C1 segment of cervical spinal cord (tissue), 14 donors: ENCODE measurements at places on chromosomes 7 and 10.

GRCh38 chr7:95104739-95105138 is 197.3 kb downstream of the PPP1R9A start:
- no peak for DNase-seq

DNA sequence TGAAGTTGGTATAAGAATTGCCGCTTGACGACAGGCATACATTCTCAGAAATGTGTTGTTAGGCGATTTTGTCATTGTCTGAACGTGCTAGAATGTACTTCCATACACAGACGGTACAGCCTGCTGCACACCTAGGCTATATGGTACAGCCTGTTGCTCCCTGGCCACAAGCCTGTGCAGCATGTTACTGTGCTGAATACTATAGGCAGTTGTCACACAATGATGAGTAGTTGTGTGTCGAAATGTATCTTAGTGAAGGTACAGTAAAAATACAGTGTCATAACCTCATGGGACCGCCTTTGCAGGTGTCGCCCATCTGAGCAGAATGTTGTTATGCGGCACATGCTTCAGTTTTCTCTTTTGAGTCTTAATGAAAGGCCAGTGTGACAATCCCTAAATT is 66.5 kb downstream of the SHH start:
- no peak for DNase-seq

DNA sequence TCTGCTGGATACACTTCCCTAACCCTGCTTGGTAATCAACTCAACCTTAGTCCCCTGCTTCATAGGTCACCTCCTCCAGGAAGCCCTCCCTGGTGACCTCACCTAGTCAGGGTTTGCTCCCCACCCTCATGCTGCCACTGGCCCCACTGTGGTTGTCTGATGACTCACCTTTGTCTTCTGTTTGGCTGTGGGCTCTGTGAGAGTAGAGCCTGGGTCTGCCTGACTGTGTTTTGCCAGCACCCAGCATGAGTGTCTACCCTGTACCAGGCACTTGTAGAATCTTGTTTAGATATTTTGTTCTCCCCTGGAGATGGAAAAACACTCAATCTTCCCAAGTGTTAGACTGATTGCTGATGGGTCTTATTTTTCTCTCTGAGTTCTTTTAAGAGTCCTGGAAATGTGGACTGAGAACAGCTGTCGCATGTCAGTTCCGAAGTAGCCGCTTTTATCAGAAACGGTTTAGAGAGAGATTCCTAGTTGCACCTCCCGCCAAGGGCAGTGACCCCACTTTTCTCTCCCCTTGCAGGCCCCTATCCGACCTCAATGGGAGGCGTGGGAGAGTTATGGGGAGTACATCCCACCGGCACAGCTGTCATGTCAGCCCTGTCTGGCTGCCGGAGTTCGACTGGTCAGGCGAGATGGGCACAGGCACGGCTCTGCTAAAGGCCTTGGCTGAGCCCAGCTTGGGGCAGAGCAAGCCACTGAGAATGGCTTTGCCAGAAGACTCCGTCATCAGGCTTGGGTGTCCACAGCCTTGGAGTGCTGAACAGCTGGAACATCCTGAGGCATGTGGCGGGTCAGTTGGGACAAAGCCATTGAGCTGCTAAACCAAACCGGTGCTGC is 134.3 kb downstream of the GRK5 start:
- no peak for DNase-seq

- no peak for DNase-seq
Observed at GRCh38 chr10:92418891-92419290, 127.9 kb downstream of the MARCHF5 start.

DNA sequence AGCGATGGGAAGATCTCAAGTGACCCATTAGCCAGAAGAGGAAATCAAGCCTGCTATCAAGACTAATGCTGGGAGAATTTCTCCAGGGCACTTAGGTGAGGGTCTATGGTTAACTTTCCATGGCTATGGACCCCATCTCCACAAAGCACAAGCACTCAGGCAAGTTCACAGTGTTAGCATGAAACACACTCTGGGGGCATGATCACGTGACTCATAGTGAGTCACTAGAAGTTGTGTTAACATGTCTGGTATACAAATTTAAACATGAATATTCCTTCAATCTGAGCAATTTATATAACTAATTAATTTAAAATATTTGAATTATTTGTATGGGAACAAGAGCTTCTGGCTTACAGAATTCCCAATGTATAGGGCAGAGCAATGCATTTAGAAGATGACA is 131.8 kb downstream of the FAM204A start:
- DNase-seq: no peak

DNA sequence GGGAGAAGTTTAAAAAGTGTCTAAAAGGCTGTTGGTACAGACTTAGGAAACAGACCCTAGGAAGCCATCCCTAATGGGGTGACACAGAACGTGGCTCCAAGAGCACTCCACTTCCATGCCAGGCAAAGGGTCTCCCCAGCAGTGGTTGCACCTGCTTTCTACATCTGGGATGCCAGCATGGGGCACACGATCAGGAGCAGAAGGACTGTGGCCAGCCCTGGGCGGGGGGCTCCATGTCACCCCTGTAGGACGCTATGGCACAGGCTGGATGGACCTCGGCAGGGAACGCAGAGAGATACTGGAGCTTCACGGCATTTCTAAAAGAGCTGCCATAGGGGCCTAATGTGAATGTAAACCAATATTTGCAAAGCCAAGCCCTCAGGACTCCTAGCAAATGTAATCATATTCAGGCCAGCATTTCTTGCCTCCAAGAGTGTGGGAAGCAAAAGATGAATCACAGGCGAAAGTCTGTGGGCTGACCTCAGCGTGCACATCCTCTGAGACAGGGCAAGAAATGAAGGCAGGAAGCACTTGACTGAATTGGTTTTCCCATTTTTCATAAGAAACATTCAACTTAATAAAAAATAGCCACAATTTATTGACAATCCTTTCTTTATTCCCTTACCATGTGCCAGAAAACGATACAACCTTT is 93.9 kb downstream of the ATXN7L1 start:
- DNase-seq: no peak

DNA sequence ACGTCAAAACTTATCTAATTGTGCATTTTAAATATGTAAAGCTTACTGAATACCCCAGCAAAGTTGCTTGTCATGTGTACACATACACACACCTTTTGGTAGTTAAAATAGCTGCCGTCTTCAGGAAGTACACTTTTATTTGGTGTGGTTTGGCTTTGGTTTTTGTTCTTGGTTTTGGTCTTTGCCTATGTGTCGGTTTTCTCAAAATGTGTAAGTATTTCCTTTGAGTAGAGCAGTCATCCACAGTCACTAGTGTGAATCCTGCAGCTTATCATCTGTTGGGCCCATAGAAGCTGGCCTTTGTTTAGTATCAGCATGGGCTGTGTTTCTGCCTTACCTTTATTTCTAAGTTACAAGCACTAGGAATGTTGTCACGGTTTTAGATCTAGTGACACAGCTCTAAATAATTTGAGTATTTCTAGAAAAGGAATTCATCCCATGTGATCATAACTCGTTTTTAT is 35.3 kb downstream of the NET1 start:
- DNase-seq: no peak

GRCh38 chr7:41437257-41438196 is 265.4 kb downstream of the INHBA start:
- no peak for DNase-seq

- no peak for DNase-seq
Observed at GRCh38 chr7:84122582-84123360, 71.8 kb downstream of the SEMA3A start.

GRCh38 chr7:81845744-81846241 is 75.9 kb upstream of the HGF start:
- DNase-seq: no peak

- no peak for DNase-seq
Observed at GRCh38 chr7:102313997-102314780, 27.5 kb downstream of the SH2B2 start.

- no peak for DNase-seq
Observed at GRCh38 chr10:75143353-75143752, 31.9 kb downstream of the SAMD8 start.

DNA sequence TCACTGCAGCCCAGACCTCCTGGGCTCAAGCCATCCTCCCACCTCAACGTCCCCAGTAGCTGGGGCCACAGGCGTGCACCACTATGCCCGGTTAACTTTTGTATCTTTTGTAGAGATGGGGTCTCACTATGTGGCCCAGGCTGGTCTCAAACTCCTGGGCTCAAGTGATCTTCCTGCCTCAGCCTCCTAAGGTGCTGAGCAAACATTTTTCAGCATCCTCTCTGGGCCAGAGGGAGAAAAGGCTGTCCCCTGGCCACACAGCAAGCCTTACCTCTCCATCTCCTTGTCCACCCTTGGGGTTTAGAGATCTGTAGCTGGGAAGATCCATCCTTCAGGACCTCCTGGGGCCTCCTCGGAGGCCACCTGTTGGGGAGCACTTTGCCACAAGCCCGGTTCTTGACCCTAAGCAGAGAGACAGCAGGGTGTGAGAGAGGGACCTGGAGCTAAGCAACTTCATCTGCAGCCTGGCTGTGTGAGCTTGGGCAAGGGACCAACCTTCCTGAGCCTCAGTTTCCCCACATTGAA is 85.8 kb downstream of the MYL10 start:
- no peak for DNase-seq

DNA sequence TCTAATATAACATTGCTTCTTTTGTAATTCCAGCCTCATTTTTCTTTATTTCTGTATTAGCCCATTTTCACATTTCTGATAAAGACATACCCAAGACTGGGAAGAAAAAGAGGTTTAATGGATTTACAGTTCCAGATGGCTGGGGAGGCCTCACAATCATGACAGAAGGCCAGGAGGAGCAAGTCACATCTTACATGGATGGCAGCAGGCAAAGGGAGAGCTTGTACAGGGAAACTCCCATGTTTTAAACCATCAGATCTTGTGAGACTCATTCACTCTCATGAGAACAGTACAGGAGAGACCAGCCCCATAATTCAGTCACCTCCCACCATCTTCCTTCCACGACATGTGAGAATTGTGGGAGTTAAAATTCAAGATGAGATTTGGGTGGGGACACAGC is 510.3 kb downstream of the CNTNAP2 start:
- no peak for DNase-seq

GRCh38 chr10:112189465-112189864 is 5.9 kb upstream of the GPAM start:
- DNase-seq: no peak

GRCh38 chr10:89738551-89739209 is 37.3 kb downstream of the KIF20B start:
- DNase-seq: no peak

DNA sequence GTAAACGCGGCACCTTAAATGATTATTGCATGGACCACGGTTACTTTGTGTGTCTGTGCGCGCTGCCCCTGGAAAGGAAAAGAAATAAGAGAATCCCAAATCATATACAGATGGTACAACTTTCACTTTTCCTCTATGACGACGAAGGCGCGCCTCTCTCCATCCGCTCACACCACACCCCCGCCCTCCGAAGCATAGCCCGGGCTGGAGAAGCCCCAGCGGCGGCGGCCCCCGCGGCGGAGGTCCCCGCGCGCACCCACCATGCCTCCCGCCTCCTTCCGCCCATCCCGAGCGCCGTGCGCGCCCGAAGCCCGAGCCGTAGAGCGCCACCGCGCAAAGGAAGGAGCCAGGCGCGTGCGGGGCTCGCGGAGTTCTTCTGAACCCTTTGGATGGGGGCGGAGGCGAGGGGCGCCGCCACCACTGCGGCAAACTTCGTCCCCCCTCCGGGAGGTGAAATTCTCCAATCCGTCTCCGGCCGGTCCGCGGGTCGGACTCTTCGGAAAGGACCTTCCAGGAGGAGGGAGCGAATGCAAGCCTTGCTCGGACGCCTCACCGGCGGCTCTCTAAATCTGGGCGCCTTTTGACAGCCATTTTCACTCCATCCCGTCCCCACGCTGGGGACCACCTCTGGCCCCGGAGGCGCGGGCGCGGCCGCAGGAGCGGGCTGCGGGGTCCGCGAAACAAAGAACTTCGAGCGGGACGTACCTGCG is 588 bp downstream of the GLI3 start:
- no peak for DNase-seq

DNA sequence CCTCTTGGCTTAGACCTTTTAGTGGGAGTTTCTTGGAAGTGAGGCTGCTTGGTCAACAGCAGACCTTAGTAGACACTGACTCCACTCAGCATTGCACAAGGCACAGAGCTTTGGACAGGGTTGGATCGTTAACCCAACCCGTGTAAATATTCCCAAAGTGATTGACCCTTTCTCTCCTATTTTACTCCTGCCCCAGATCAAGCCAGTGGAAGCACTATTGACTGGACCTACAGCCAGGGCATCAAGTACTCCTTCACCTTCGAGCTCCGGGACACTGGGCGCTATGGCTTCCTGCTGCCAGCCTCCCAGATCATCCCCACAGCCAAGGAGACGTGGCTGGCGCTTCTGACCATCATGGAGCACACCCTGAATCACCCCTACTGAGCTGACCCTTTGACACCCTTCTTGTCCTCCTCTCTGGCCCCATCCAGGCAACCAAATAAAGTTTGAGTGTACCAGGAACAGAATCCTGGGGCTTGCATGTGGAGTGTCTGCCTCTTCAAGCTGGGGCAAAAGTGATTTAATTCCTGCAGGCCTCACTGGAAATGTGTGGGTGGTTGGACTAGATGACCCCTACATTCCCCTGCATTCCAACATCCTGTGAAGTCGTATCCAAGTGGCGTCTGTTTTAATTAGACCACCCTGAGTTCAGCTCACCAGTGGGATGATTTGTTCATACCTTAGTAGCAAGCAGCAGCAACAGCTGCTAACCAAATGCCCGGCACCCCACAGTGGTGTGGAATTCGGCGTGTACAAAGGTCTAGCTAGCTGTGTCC is 7.5 kb downstream of the CPA1 start:
- DNase-seq: no peak

DNA sequence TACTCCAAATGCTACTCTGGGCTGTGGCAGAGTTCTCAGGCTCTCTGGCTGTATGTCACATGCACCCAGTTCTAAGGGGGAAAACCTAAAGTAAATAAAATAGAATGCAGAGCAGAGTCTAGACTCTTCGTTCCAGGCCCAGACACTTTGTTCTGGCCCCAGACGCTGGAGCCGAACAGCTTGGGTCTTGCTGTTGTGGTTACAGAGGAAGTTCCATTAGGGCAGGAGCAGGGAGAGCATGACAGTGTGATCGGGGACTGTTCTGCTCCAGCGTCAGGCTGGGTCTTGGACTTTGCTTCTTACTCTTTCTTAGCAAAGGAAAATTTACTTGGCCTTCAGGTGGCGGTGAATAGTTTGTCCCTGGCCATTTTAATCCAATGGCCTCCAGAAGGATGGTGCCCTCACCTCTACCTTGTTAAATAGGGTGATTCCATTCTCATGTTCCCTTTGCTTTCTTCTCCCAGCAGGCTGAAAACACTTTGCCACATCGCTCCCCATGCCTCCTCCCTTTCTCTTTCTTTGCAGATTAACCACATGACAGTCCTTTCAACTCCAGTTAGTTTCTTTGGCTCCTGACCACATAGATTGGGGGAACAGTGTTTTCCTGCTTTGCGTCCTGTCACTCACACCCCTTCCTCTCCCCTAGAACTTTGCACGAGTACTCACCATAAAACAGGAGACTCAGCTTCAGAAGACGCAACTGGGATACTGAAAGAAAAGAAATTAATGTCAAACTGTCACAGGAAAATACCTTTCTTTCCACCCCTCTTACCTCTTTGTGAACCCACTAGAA is 730.8 kb downstream of the SUGCT start:
- no peak for DNase-seq
